ENCODE measurements at places on chromosomes 11 and 22. TPM values are rescaled to one million over a fixed set of nuclear protein-coding genes. Genes with fewer than 3 reads are reported as not detected.

The SPDYC gene
- not detected for total RNA-seq

The SLC22A25 gene
- not detected for total RNA-seq

The MOGAT2 gene
- not detected for total RNA-seq

The ANO5 gene
- total RNA-seq, result 0.77 TPM

The MYBPC3 gene
- not detected for total RNA-seq

The PDE3B gene
- total RNA-seq, result 11.2 TPM

The CXCR5 gene
- not detected for total RNA-seq

The MYO7A gene
- total RNA-seq, result 0.26 TPM

The TUB gene
- 9.6 TPM for total RNA-seq

The RASD2 gene
- under 0.01 TPM for total RNA-seq

The SNX32 gene
- total RNA-seq, result 2.3 TPM

The HORMAD2 gene
- not detected for total RNA-seq

The SLC22A6 gene
- total RNA-seq, result not detected

The CRYBB2 gene
- not detected for total RNA-seq

GRCh38 chr22:32733196-32733768 lies 68.2 kb upstream of the TIMP3 start:
- H3K4me1 ChIP-seq, result no peaks in the 10 kb centered on the region
- H3K4me3 ChIP-seq, result no peak overlapping the region
- no peak overlapping the region for H3K27ac ChIP-seq
- no peaks in the 10 kb centered on the region for H3K36me3 ChIP-seq

- no peaks in the 10 kb centered on the region for H3K36me3 ChIP-seq
- peaks cover 13% of the 10 kb centered on the region for H3K27me3 ChIP-seq
- no peaks in the 10 kb centered on the region for H3K4me1 ChIP-seq
Observed at GRCh38 chr22:37162221-37163095, 12.7 kb upstream of the IL2RB start.

- H3K27me3 ChIP-seq, result no peaks in the 10 kb centered on the region
- H3K4me1 ChIP-seq, result peaks cover 4% of the 10 kb centered on the region
- DNase-seq, result no peak
- H3K4me3 ChIP-seq, result no peak overlapping the region
- H3K36me3 ChIP-seq, result no peaks in the 10 kb centered on the region
- H3K27ac ChIP-seq, result no peak overlapping the region
Observed at GRCh38 chr11:93143800-93144199, 54.0 kb downstream of the SLC36A4 start.

- H3K4me3 ChIP-seq, result no peak overlapping the region
- no peaks in the 10 kb centered on the region for H3K36me3 ChIP-seq
- no peak for DNase-seq
Observed at GRCh38 chr11:48000432-48000831, 20.1 kb downstream of the PTPRJ start.

DNA sequence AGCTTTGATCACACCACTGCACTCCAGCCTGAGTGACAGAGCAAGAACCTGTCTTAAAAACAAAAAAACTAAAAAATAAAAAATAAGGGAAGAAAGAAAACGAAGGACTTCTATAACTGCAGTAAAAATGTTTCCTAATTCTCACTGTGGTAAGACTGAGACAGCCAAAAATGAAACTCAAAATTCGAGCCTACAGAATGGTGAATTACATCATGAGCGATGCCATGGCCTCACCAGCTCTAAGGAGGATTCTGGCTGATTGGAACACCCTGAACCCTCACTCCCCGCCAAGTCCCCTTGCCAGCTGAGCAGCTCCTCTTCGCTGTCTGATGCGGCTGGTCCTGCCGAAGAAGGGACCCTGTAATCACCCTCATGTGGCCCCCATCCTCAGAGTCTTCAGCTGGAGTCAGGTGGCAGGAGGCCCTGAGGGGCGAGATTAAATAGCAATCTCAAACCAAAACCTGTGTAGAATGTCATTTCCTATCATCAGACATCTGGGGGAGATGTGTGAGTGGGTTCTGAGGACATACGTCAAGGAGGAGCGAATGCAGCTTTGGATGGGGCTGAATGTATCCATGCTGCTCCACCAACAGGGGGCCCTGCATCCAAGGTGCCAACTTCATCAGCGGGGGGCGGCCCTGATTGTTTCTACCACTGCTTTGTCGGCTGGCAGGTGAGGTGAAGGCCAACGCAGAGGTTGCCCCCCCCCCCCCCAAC lies 29.2 kb downstream of the PDGFB start:
- H3K4me1 ChIP-seq, result peaks cover 5% of the 10 kb centered on the region
- no peak for DNase-seq
- H3K4me3 ChIP-seq, result no peak overlapping the region
- no peaks in the 10 kb centered on the region for H3K36me3 ChIP-seq

GRCh38 chr22:47990481-47990880 lies 1228.0 kb downstream of the TBC1D22A start:
- no peaks in the 10 kb centered on the region for H3K36me3 ChIP-seq
- no peaks in the 10 kb centered on the region for H3K4me1 ChIP-seq
- H3K27me3 ChIP-seq, result no peaks in the 10 kb centered on the region
- no peak for DNase-seq

- no peak overlapping the region for H3K4me3 ChIP-seq
- peaks cover 18% of the 10 kb centered on the region for H3K4me1 ChIP-seq
- DNase-seq, result peak; percentile 60
- no peaks in the 10 kb centered on the region for H3K36me3 ChIP-seq
- peak overlapping the region; percentile 59 for H3K27ac ChIP-seq
Observed at GRCh38 chr11:122642971-122643370, 12.6 kb upstream of the UBASH3B start.

- DNase-seq, result peak; percentile 12
- H3K36me3 ChIP-seq, result no peaks in the 10 kb centered on the region
- no peak overlapping the region for H3K27ac ChIP-seq
- H3K4me1 ChIP-seq, result no peaks in the 10 kb centered on the region
- H3K4me3 ChIP-seq, result no peak overlapping the region
Observed at GRCh38 chr22:32991353-32992101, 66.7 kb downstream of the SYN3 start.

GRCh38 chr11:44985721-44986120 lies 35.0 kb upstream of the TP53I11 start:
- H3K27me3 ChIP-seq, result peaks cover 15% of the 10 kb centered on the region
- H3K27ac ChIP-seq, result no peak overlapping the region
- no peak overlapping the region for H3K4me3 ChIP-seq
- no peaks in the 10 kb centered on the region for H3K36me3 ChIP-seq

- H3K4me1 ChIP-seq, result no peaks in the 10 kb centered on the region
- no peaks in the 10 kb centered on the region for H3K27me3 ChIP-seq
- H3K4me3 ChIP-seq, result no peak overlapping the region
Observed at GRCh38 chr22:17876306-17876831, 102.1 kb upstream of the BID start.

- H3K27ac ChIP-seq, result peak overlapping the region; percentile 87
- H3K36me3 ChIP-seq, result peaks cover 3% of the 10 kb centered on the region
- H3K4me1 ChIP-seq, result peaks cover 39% of the 10 kb centered on the region
Observed at GRCh38 chr22:38315823-38316363, 1.3 kb downstream of the CSNK1E start.

DNA sequence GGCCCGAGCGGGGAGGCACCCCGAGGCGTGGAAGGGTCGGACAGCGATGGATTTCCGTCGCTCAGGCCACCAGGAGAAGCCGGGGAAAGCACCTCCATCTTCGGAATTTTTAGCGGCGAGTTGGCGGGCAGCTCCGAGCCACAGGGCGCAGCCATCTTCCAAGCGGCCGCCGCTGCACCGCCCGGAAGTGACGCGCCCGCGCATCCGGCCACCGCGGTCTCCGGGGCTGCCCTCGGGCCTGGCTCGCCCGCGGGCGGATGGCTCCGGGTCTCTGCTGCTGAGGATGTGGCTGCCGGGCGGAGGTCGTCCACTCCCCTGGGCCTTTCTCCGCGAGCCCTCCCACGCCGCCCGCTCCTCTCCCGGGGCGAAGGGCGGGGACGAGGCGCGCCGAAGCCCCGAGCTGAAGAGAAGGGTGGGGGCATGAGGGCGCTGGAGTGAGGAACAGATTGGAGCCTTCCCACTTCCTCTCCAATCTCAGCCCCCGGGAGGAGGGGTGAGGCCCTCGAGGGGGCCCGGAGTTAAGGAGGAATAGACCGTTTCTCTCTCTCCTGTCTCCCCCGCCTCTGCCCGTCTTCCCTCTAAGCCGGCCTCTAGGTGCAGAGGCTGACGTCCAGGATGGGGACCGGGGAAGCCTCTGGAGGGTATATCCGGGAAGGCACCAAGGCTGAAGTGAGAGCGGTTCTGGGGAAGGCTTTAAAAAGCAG lies at the start of gene MSANTD2:
MSANTD2 (minus strand) TSS at position 181 of the 704 bp plus-strand sequence; CDS start at position 155, 26 bp downstream.
- H3K27ac ChIP-seq, result peak within 1 kb of the TSS; percentile 99
- peak within 1 kb of the TSS; percentile 88 for H3K4me3 ChIP-seq
- no peaks in the 10 kb centered on the region for H3K27me3 ChIP-seq
- H3K4me1 ChIP-seq, result peaks cover 11% of the 10 kb centered on the region
- peak; percentile 82 for DNase-seq

DNA sequence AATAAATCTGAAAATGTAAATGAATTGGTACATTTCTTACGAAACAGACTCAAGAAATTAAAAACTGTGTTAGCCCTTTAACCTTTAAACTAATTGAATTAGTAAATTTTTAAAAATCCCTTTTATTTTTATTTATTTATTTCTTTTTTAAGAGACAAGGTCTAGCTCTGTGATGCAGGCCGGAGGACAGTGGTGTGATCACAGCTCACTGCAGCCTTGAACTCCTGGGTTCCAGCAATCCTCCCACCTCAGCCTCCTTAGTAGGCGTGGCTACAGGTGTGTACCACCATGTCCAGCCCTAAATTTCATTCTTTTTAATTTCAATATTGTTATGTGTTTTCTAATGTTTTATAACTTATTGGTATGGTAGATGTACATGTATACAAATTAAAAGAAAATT lies 72.6 kb downstream of the MYEOV start:
- no peak overlapping the region for H3K27ac ChIP-seq
- DNase-seq, result no peak
- no peaks in the 10 kb centered on the region for H3K36me3 ChIP-seq
- H3K4me3 ChIP-seq, result no peak overlapping the region
- no peaks in the 10 kb centered on the region for H3K27me3 ChIP-seq

DNA sequence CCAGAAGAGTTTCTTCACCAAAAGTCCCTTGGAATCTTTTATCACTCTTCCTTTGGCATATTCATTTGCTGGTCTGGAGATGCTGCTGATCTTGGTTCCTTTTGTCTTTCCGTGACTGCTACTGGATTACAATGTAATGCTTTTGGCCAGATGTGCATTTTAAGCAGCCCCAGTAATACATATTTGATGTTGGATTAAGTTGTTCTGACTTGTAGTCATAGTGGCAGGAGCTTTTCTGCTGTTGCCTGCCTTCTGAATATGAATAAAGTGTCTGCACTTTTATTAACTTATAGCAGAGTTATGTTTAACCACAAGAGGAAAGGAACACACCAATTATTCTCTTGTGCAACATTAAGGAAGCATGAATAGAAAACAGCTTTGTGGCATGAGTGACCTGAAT lies 360.0 kb upstream of the DDI1 start:
- H3K36me3 ChIP-seq, result no peaks in the 10 kb centered on the region
- H3K4me3 ChIP-seq, result no peak overlapping the region
- no peak overlapping the region for H3K27ac ChIP-seq
- peak; percentile 45 for DNase-seq
- H3K4me1 ChIP-seq, result no peaks in the 10 kb centered on the region
- no peaks in the 10 kb centered on the region for H3K27me3 ChIP-seq

- peaks cover 11% of the 10 kb centered on the region for H3K4me1 ChIP-seq
- H3K36me3 ChIP-seq, result no peaks in the 10 kb centered on the region
Observed at GRCh38 chr11:2530855-2531200, 86.0 kb downstream of the KCNQ1 start.

DNA sequence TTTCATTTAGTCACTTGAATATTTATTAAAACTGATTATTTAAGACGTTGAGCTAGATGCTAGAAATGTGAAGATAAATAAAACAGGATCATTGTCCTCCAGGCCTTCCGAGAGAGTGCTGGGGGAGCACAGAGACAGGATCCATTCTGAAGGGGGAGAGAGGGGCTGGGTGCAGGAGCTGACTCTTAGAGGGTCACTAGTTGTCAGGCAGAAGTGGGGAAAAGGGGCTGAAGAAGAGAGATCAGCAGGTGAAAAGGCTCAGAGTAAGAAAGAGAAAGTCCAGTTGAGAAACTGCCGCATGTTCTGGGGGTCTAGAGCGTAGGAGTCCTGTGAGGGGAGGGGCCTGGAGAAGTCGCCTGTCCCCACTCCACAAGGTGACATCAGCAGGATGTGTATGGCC lies 206.2 kb upstream of the SNX19 start:
- H3K4me3 ChIP-seq, result no peak overlapping the region
- DNase-seq, result no peak
- H3K27ac ChIP-seq, result no peak overlapping the region
- H3K36me3 ChIP-seq, result no peaks in the 10 kb centered on the region
- no peaks in the 10 kb centered on the region for H3K4me1 ChIP-seq

- H3K4me1 ChIP-seq, result no peaks in the 10 kb centered on the region
- no peak overlapping the region for H3K4me3 ChIP-seq
- no peaks in the 10 kb centered on the region for H3K27me3 ChIP-seq
- no peak overlapping the region for H3K27ac ChIP-seq
- no peaks in the 10 kb centered on the region for H3K36me3 ChIP-seq
- DNase-seq, result no peak
Observed at GRCh38 chr11:125978181-125978716, 32.4 kb downstream of the VSIG10L2 start.

- H3K27me3 ChIP-seq, result no peaks in the 10 kb centered on the region
- no peak for DNase-seq
- no peak overlapping the region for H3K27ac ChIP-seq
- no peaks in the 10 kb centered on the region for H3K4me1 ChIP-seq
- no peaks in the 10 kb centered on the region for H3K36me3 ChIP-seq
Observed at GRCh38 chr11:21564095-21564494, 628.8 kb upstream of the ANO5 start.

GRCh38 chr11:13009921-13010748 lies 1.0 kb downstream of the RASSF10 start:
- H3K4me1 ChIP-seq, result no peaks in the 10 kb centered on the region
- no peaks in the 10 kb centered on the region for H3K36me3 ChIP-seq
- no peak overlapping the region for H3K4me3 ChIP-seq
- DNase-seq, result peak; percentile 50
- H3K27me3 ChIP-seq, result peaks cover 53% of the 10 kb centered on the region

- H3K36me3 ChIP-seq, result peaks cover 15% of the 10 kb centered on the region
- H3K27ac ChIP-seq, result no peak overlapping the region
- DNase-seq, result no peak
- no peaks in the 10 kb centered on the region for H3K4me1 ChIP-seq
- no peaks in the 10 kb centered on the region for H3K27me3 ChIP-seq
- no peak overlapping the region for H3K4me3 ChIP-seq
Observed at GRCh38 chr22:20787746-20788626, 14.1 kb downstream of the SERPIND1 start.

GRCh38 chr11:70818351-70818750 lies 420.0 kb downstream of the CTTN start:
- DNase-seq, result no peak
- no peak overlapping the region for H3K4me3 ChIP-seq
- H3K27ac ChIP-seq, result no peak overlapping the region
- H3K36me3 ChIP-seq, result no peaks in the 10 kb centered on the region
- H3K27me3 ChIP-seq, result no peaks in the 10 kb centered on the region
- no peaks in the 10 kb centered on the region for H3K4me1 ChIP-seq

Measured in fibroblast of lung (primary cell).